AG20443 (cell line): ENCODE measurements at places on chromosomes 7 and 10.

GRCh38 chr10:14439451-14440259, 108.9 kb upstream of the FRMD4A start:
- no peak for DNase-seq

DNA sequence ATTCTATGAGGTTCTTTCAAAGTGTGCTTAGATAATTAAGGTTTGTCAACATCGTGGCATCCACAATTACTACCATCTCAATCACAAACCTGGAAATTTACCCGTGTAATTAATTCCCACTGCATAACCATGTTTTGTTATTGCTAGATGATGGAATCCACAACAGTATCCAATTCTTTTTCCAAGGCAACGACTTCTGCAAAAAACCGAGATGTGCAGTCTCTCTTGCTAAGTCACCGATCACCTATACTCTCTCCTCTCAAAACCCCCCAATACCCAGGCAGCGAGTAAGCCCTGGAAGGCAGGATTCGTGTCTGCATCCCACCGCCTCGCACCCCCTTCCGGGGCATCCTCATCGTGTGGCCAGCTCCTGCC, 678 bp upstream of the EIF4H start:
- no peak for DNase-seq

DNA sequence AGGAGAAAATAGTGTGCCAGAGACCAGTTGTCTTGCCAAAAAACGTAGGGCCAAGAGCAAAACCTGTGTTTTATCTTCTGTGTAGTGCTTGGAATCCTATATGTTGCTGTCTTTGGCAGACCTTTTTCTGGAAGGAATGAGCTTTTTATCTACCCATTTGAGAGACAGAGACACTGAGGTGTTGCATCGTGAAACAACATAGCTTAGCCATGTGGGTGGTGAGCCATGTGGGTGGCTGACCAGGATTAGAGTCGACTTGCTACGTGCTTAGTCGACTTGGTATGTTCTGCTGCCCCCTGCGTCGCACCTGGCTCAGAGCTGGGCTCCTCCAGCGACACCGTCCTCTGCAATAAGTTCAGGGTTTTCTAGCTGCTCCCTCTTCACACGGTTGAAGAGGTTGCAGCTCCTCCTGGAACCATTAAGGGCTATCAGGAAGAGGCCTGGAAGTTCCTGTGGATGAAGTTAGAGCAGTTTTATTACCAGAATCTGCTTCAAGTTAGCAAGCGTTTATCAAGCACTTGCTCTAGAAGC, 175.8 kb downstream of the SH2D4B start:
- no peak for DNase-seq

- DNase-seq, result no peak
These were observed 251.5 kb downstream of the LRMDA start for GRCh38 chr10:75682649-75683557.

GRCh38 chr10:79483299-79483698, 29.0 kb upstream of the EIF5AL1 start:
- no peak for DNase-seq

GRCh38 chr7:54653905-54654304, 105.1 kb downstream of the SEC61G start:
- DNase-seq, result no peak

DNA sequence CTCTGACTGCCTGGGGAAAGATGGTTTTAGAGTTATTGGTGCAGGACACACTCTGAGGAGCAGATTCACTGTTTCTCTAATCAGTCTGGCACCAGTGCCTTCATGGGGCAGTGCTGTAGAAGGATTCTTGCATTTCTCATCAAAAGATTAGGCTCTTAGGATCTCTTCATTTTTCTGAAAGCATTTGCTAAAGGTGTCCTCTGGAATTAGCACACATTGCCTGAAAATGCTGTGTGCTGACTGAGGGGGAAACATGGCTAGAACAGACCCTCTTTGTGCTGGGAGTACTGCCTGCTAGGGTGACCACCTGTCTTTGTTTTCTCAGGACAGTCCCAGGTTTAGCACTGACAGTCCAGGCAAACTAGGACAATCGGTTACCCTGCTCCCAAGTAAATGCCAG, 301.0 kb downstream of the PTEN start:
- no peak for DNase-seq

- DNase-seq, result peak; percentile 22
These were observed 220.7 kb downstream of the TNS3 start for GRCh38 chr7:47361236-47361635.

- no peak for DNase-seq
These were observed 50.5 kb downstream of the FIGNL1 start for GRCh38 chr7:50399635-50400034.

GRCh38 chr7:95323410-95324129, 762 bp downstream of the PON1 start:
- DNase-seq, result no peak

DNA sequence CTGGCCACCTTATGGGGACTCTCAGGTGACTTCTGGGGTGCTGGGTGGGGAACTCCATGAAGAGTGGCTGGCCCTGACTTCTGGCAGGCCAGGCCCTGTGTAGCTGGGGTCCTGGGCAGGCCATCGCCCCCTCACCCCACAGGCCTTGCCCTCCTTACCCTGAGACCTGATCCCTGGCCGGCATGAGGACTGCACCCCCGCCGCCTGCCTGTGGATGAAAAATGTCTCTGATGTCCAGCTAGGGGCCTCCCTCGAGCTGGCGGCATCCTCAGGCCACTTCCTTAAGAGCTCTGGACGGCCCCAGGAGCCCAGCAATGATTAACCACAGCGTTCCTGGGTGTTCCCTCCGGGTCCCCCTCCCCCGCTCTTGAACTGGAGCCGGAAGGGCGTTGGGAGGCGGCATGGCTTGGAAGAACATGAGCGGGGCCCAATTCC, 31.8 kb upstream of the SHH start:
- DNase-seq, result no peak

DNA sequence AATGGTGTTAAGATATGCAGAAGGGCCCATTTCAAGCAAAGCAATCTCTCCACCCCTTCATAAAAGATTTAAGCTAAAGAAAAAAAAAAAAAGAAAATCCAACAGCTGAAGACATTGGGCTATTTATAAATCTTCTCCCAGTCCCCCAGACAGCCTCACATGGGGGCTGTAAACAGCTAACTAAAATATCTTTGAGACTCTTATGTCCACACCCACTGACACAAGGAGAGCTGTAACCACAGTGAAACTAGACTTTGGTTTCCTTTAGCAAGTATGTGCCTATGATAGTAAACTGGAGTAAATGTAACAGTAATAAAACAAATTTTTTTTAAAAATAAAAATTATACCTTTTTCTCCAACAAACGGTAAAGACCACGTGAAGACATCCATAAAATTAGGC, 28.6 kb downstream of the PPP3CB start:
- no peak for DNase-seq

DNA sequence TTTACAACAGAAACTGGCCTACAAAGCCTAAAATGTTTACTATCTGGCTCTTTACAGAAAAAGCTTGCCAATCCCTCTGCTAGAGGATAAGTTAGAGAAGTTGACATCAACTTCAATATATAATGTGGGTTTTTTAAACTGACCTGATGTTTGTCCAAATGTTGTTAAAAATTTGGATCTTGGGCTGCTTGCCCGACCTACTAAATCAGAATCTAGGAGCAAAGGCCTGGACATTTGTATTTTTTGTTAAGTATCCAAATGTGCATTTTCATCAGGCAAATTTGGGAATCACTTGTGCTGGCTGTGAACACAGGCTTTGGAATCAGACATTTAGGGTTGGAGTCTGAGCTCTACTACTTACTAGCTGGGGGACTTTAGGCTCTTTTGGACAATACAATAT, 252.7 kb upstream of the CSTF2T start:
- DNase-seq, result no peak

DNA sequence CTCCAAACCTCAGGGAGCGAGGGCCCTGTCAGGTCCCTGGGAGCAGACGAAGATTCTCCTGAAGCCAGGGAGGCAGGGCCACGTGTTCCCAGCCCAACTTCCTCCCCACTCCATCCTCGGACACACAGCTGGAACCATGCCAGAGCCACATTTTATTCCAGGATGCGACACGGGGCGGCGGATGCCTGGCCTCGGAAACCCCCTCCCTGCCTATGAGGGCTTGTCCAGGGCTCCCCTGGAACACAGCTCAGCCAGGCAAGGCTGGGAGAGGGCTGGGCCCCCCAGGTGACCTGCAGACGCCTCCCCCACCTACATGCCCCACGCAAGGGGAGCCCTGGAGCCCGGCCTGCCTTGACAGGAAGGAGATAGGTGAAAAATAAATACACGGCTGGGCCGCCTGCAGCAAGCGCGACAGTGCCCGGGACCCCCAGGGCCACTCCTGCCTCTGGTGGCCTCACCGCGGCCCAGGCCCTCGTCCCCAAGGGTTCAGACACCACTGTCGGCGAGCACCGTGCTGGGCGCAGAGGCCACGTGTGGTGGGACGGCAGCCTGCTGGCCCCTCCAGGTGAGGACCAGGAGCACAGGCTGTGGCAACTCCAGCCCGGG, 21.5 kb downstream of the GET4 start:
- no peak for DNase-seq

DNA sequence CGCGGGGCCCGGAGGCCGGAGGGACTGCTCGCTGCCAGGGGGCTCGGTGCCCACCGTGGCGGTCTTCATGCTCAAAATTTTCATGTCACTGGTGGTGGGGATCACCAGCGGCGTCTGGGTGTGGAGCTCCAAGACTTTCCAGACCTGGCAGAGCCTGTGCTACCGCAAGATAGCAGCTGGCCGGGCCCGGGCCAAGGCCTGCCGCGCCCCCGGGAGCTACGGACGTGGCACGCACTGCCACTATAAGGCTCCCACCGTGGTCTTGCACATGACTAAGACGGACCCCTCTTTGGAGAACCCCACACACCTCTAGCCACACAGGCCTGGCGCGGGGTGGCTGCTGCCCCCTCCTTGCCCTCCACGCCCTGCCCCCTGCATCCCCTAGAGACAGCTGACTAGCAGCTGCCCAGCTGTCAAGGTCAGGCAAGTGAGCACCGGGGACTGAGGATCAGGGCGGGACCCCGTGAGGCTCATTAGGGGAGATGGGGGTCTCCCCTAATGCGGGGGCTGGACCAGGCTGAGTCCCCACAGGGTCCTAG, 2.0 kb downstream of the FZD9 start:
- DNase-seq, result no peak

DNA sequence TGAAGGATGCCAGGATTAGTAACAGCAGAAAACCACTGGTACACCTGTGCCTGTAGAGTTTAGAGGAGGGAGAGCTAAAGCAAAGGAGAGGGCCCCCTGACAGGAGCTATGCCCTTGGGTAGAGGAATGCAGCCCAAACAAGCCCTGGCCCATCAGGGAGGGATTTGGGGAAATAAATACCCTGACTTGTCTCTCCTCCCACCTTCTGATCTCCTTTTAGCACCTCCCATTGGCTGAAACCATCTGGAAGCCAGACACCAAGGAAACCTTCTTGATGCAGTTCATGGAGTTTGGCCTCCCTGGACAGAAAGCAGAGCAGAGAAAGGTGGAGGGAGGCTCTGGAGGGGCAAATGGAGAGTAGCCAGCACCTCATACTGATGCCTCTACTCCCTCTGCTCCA, 45.3 kb downstream of the ADRA2A start:
- no peak for DNase-seq

DNA sequence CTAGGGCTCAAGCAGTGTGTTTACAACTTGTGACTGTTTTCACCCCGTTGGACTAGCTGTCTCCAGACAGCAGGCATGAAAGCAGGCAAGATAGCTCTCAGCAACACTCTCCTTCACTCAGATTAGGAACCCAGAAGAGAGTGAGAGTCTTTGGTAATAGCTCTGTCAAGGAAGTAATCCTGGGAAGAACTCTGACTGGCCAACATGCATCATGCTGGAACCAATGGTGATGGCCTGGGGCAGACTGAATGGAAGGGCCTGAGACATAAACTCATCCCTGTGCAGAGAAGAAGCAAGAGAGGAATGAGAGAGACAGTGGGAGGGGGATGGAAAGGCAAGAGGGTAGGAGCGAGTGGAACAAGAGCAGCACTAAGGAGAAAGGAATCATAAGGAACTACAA, 48.9 kb downstream of the AKR1D1 start:
- DNase-seq, result peak; percentile 17

GRCh38 chr10:116324227-116324950, at the start of gene CCDC172:
Gene CCDC172, plus strand, starts transcription at chr10:116324448. Its CDS starts 564 bp downstream, at chr10:116325012.
- no peak for DNase-seq

DNA sequence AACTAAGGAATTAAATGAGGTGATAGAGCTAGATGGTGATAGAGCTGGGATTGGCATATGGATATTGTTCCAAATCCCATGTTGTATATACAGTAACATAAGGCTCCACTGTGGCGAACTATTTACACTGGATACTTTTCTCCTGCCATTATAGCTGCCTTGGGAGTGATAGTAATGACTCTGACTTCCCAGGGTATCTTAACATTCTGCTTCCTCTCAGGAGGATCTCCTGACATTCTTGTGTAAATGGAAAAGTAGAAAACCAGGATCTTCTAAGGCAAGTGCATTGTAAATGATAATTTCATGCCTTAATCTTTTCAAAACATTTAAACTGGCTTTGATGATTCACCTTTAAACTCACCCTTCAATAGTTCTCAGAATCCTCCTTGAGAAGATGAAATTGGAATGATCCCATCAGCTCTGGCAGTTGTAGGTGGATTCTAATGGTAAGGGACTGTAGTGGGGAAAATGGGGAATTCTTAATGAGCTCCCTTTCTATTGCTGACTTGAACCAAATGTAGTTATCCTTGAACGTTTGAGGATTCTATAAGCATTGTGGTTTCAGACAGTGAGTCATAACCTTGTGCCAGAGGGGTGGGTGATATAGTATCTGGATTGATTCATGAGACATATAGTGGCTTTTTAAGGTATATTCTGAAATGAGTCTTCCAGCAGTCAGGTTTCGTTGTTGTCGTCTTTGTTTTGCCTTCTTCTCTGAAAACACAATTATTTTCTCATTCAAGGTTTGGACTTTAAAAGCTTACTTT, 450.0 kb downstream of the SUGCT start:
- no peak for DNase-seq

DNA sequence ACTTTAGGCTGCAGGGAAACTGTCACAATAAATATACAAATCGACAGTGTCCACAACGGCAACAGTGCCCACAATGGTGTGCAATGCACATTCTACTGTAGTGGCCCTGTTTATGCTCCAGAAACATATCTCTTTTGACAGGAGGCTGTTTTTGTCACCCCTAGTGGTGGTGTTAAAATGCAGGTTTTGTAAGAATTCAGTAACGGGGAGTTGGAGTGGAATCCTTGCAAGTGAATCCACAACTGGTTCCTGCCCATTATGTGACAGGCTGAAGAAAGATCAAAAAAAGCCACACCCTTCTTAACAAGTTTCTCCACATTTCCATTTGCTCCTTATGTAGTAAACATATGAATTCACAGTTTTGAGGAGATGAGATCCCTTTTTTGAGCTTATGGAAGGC, 58.5 kb downstream of the BEND7 start:
- no peak for DNase-seq

DNA sequence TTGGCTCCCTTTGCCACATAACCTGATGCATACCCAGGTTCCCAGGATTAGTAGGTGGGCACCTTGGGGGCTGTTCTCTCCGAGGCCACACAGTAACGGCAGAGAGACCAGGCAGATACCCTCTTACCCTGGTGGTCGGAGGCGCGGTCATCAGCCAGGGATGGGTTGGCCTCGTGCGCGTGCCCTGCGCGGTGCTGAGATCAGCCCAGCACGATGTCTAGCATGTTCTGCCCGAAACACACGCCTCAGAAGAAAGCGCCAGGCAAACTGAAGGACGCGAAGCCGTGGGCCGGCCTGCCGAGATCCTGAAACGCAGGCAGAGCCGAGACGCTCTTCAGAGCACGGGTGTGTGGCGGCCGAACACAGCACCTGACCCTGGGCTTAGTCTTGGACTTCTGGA, 34.7 kb upstream of the CFAP46 start:
- no peak for DNase-seq
